ENCODE measurements at places on chromosomes 2 and 18. TPM values are rescaled to one million over a fixed set of nuclear protein-coding genes. Genes with fewer than 3 reads are reported as not detected.

GRCh38 chr2:7407001-7407400 lies 489.8 kb downstream of the RNF144A start:
- DNase-seq = no peak

GRCh38 chr2:167353605-167354280 lies 465.5 kb downstream of the XIRP2 start:
- DNase-seq = no peak

The HNMT gene
- total RNA-seq = 67.4 TPM

The CSRNP3 gene
- 1.0 TPM for total RNA-seq

- no peak for DNase-seq
These were observed 130.6 kb downstream of the LTBP1 start for GRCh38 chr2:33077311-33077710.
